ENCODE measurements at places on chromosomes 1 and 21.

DNA sequence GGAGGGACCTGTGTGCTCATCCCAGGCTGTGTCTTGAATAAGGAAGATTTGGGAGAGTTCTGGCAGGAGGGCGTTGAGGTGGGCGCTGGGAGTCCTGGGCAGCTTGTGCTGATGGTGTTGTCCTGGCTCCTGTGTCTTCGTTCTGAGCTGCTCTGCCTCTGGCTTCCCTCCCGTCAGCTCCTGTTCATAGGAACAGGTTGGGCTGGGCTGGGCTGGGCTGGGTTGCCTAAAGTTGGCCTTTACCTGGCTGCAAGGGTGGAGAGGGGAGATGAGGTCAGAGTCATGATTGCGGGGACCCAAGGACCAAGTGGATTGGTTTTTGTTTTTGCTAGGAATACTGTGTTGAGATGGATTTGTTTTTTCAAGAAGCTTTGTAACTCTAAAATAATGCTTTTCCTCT lies 9.1 kb downstream of the NECAP2 start:
- no peak for DNase-seq

DNA sequence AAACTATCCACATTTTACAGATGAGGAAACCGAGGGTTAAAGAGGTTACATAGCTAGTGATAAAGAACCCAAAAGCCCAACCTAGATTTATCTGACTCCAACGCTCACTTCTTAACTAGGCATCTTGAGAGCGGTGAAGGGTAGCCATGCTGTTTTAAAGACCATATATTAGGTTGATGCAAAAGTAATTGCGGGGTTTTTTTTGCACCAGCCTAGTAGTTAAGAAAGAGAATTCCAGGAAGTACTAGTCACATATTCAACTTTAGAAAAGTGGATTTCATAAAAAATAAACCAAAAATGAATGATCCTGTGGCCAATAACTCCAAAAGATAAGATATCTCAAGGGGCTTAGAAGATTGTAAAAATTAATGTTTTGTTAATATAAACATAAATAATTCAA lies 162.1 kb downstream of the GLUL start:
- DNase-seq, result no peak

DNA sequence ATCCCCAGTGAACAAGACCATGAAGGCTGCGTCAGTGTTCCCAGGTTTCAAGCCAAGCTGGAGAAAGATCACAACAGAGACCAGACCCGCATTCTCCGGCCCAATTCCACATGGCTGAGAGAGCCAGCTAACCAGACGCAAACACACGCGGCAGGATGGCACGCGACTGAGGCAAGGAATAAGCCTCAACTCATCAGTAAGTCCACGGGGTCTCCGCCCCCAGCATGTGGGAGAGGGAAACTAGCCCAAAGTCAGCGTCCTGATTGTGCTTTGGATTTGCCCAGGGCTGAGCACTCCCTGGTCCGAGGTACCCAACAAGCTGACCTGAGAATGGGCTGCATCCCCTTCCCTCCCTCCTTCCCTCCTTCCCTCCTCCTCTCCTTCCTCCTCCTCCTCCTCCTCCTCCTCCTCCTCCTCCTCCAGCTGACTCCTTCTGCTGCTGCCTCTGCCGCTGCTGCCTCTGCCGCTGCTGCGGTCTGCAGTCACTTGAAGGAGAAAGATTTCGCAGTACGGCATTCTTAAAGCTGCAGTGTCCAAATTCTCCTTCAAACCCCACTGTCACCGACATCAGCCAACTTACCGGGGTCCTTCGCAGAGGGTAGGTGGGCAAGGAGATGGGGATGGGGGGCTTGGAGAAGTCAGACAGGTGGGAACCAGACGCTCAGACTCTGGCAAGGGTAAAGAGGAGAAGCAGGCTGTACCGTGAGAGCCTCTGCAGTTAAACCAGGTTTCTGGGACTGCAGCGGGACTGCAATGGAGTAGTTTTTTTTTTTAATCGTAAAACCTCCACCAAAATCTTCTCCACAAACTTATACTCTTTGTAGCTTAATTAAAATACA lies 33.0 kb upstream of the H6PD start:
- peak; percentile 67 for DNase-seq

GRCh38 chr21:42781150-42781970 lies 98.0 kb downstream of the WDR4 start:
- no peak for DNase-seq

- DNase-seq, result no peak
These were observed 7.9 kb upstream of the AMPD1 start for GRCh38 chr1:114703242-114703641.

GRCh38 chr1:185560760-185561159 lies 173.4 kb upstream of the HMCN1 start:
- no peak for DNase-seq

- DNase-seq, result no peak
These were observed 45.3 kb upstream of the MCOLN3 start for GRCh38 chr1:85093644-85094043.

DNA sequence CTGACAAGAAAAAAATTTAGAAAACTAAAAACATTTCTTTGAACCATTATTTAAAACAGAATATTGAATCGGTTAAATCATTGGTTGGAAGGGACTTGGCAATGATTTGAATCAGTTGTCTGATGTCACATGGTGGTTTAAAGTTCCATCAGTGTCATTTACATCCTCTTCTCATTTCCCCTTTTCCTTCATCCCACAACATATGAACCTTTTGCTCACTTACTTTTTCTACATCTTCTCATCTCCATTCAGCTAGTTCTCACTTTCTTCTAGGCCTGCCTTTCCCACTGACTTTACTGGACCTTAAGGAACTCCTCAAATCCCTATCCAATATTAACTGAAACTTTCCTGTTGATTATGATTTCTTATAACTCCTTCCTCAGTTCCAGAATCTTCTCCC lies 58.5 kb downstream of the PHACTR4 start:
- DNase-seq, result no peak

GRCh38 chr1:5793516-5793915 lies 198.7 kb downstream of the NPHP4 start:
- DNase-seq, result no peak

GRCh38 chr1:29583727-29584126 lies 347.4 kb downstream of the PTPRU start:
- no peak for DNase-seq

DNA sequence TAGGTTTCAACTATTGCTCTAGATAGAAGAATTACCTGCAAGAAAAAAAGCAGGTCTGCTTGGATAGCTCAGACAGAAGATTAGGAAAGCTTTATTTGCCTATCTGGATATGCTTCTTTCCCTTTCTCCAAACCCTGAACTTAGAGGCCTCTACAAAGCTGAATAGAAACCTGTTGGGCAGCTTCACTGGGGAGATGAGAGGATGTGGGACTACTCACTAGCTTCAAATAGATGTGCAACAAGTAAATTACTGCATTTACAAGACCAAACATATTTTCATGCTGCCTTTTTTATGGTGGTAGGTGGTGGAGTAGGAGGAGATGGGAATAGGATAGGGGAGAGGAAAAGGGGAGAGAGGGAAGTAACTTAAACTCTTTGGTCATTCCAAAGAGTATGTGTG lies 6.4 kb downstream of the CLCA2 start:
- no peak for DNase-seq

GRCh38 chr21:44684483-44684882 lies 2.5 kb upstream of the KRTAP12-1 start:
- no peak for DNase-seq

DNA sequence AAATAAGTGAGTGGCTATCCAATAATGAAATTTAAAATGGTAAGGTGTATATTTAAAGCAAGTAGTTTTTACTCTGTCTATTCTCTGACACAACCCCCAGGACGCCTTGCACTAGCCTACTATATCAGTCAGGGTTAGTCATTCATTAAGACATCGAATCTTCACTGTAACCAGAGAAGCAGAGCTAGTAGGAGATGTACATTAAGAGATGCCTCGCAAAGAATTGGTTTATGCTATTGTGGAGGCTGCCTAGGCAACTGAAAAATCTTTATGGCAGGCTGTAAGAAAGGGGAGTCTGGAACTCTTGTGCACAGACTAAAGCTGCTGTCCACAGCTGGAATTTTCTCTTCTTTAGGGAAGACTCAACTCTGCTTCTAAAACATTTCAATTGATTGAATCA lies 28.8 kb downstream of the NTNG1 start:
- peak; percentile 9 for DNase-seq

- no peak for DNase-seq
These were observed 27.9 kb upstream of the TSPEAR start for GRCh38 chr21:44739316-44739715.

- DNase-seq, result no peak
These were observed 2.9 kb upstream of the PIGR start for GRCh38 chr1:206949208-206949607.

- DNase-seq, result no peak
These were observed 18.6 kb upstream of the RASAL2 start for GRCh38 chr1:178075333-178075732.

- no peak for DNase-seq
These were observed 19.0 kb downstream of the KIAA0040 start for GRCh38 chr1:175173531-175173930.

DNA sequence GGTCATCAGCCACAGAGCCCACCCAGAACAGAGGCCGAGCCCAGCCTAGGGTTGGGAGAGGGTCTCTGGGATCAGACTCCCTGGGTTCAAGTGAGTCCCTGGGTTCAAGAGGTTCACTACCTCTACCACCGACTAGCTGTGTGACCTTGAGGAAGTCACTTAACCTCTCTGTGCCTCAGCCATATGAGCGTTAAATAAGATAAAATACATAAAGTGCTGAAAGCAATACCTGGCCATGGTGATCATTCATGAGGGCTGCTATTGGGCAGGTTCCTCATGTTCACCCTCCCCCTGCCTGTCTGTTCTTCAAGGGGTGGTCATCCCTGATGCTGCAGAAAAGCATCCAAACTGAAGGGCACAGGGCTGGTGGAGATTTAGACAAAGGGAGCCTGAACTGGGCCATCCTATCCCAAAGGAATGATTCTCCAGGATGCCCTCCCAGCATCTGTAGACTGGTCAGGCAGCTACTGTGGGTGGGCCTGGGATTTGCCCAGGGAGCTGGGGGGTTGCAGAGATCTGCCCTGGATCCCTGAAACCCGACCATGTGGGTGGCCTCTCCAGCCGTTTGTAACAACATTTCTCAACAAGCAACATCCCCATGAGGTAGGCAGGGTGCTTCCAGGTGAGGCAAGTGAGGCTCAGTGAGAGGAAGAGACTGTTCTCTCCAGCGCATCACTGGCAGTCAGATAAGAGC lies 196.6 kb downstream of the MATN1 start:
- DNase-seq, result no peak

DNA sequence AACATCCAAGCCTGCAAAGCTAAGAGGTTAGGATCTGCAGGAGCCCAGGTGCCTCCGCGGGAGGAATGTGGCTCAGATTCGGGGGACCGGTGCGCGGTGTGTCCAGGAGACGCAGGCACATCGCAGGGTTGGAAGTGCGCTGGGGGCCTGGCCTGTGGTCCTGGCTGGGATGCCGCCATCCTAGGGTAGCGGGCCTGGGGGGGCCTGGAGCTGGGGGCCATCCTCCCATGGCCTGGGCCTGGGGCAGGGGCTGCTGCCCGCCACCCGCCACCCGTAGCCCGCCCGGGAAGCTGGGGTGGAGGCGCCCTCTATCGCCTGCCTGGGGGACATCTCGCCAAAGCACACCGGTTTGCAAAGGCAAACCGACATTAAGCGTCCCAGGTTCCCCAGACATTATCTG lies 170.6 kb upstream of the ARHGEF16 start:
- DNase-seq, result no peak

GRCh38 chr1:180630408-180631193 lies 1.2 kb upstream of the XPR1 start:
- DNase-seq, result no peak

GRCh38 chr1:14755518-14756252 lies 157.2 kb downstream of the KAZN start:
- no peak for DNase-seq

GRCh38 chr1:221816899-221817298 lies 75.0 kb upstream of the DUSP10 start:
- peak; percentile 93 for DNase-seq

DNA sequence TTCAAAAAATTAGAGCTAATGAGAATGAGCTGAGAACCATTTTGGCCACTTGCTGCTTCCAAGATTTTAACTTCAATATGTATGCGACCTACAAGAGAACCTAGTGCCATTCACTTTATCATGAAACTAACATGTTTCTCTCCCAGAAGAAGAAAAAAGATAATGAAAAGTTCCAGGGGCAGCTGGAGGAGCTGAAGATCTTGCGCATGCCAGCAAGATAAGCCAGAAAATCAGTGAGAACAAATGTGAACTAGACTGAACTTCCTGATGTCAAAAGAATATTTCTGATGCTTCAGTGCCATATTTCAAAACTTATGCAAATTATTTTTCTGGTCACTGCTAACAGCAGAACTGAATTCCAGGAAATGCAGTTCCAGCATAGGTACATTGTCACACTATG lies 1265.1 kb downstream of the BRINP3 start:
- no peak for DNase-seq

- DNase-seq, result no peak
These were observed 63.2 kb downstream of the SDC3 start for GRCh38 chr1:30845237-30845903.

- no peak for DNase-seq
These were observed 967.6 kb downstream of the LTN1 start for GRCh38 chr21:28025111-28025510.

DNA sequence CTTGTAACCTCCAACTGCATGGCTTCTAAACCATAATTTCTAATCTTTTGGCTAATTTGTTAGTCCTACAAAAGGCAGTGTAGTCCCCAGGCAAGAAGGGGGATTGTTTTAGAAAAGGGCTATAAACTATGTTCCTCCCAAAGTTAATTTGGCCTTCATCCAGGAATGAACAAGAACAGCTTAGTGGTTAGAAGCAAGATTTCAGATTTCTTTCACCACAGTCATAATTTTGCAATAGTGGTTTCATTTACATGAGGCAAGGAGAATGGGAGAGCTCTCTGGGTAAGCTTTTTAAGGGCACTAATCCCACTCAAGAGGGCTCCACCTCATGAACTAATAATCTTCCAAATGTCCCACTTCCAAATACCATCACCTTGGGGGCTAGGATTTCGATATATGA lies 1353.9 kb downstream of the NCAM2 start:
- DNase-seq, result no peak

DNA sequence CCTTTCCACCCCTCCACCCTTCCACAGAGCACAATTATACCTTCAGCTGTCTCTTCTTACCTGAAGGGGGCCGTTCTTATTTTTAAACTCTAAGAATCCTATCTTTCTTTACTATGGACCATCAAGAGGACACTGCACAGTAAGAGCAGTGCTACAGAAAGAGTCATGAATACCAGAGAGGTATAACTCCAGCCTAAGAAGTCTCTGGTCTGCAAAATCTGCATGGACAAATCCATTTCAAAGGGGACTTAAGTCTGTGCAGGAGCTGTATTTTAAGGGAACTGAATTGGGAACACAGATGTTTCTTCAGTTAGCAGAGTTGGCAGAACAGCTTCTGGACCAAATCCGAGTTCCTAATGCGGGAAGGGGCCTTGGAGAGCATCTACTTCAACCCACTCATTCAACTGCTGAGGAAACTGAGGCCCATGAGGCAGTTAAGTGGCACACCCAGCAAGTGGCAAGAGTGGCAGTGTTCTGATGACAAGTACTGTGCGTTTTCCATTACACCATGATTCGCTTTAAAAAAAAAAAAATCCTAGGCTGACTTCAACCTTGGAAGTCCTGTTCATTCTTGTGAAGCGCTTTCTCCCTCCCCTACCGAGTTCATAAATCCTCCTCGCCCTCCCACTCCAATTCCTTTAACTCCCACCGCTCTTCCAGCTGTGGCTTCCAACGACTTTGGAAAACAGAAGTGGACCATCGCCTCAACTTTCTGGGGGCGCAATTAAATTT lies 1.8 kb downstream of the PLPP3 start:
- DNase-seq, result no peak
